CD4-positive, alpha-beta T cell (primary cell): ENCODE measurements at places on chromosomes 5 and 9.
A peak's percentile ranks its signal among the peaks of the same experiment; 100 is the strongest.

DNA sequence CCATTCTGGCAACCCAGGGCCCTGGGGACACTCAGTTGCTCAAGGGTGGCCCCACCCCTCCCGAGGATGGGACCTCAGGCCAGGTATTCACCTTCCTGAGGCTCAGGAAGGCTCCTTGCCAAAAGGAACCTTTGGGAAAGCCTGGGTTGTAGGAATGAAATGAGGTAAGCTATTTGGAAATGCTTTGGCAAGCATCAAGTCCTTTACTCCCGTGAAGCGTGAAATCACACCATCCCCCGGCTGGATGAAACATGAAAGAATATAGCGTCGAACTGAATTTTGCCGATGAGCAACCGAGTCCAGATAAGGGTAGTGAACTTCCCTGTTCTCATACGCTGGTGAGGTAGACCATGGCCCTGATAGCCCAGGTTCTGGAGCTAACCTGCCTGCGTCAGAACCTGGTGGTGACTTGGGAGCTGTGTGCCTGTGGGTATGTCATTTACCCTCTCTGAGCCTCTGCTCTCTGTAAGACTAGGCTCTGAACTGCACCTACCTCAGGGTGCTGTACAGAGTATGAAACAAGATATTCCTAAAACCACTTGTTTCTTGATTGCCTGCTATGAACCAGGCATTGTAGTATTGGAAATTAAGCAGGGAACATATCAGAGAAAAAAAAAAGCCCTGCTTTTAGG lies 105.3 kb upstream of the BOD1 start:
- no peak for DNase-seq

GRCh38 chr5:146699138-146699537 lies 179.4 kb downstream of the PPP2R2B start:
- DNase-seq: no peak

- DNase-seq: no peak
These were observed 20.8 kb upstream of the SEMA4D start for GRCh38 chr9:89518466-89519365.

GRCh38 chr5:43515678-43516048 lies 715 bp upstream of the C5orf34 start:
- peak; percentile 8 for DNase-seq

DNA sequence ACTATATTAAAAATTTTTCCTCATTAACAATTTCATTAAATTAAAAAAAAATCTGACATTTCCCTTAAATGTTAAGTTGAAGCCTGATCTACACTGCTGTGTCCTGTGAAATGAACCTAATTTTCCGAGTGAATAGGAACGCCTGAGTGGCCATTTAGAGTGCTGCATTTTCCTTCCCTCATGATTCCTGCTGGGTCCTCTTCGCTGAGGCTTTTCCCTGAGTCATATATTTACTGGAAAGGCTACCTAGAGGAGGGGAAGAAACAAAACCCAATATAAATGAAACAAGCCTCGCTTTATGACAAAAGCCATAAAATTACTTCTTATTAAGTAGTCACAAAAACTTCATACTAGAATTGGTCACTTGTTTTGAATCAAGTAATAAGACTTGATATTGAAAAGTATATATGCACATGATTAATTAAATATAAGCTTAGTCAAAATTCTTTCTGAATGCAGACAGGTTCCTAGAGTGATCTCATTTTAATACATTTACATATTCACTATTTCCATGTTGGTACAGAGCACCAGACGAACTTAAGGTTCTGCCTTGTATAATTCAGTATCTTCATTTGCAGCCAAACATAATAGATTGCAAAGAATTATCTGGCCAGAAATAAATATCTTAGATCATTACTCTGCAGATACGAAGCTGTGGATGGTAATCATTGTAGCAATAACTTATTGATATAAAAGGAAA lies 6.3 kb upstream of the ISCA1 start:
- DNase-seq: no peak

GRCh38 chr5:2131826-2132496 lies 249.2 kb upstream of the IRX4 start:
- no peak for DNase-seq

DNA sequence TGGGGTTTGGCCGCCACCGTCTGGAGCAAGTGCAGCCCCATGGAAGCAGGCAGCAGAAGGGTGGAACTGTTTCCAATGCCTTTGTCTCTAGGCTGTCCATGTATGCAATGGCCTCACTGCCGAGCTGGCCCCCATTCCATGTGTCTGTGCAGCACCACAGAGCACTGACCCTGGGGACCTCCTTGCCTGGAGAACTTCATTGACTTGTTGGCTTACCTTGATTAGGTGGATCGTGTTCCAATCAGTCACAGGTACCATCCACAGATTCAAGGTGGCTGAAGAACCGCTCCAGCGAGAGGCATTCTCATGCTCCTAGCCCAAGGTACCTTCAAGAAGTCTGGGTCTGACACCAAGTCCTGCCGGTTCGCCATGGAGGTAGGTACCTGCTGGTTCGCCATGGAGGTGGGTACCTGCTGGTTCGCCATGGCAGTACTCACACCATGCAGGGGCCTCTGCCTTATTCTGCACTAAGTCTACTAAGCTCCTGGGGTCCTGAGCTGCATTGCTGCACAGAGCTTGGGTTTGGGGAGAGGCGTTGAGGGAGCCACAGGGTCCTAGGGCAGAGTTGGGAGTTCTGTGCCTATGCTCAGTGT lies 358.3 kb upstream of the IRX1 start:
- no peak for DNase-seq

- DNase-seq: no peak
These were observed 150.3 kb downstream of the RASEF start for GRCh38 chr9:82912645-82913044.

DNA sequence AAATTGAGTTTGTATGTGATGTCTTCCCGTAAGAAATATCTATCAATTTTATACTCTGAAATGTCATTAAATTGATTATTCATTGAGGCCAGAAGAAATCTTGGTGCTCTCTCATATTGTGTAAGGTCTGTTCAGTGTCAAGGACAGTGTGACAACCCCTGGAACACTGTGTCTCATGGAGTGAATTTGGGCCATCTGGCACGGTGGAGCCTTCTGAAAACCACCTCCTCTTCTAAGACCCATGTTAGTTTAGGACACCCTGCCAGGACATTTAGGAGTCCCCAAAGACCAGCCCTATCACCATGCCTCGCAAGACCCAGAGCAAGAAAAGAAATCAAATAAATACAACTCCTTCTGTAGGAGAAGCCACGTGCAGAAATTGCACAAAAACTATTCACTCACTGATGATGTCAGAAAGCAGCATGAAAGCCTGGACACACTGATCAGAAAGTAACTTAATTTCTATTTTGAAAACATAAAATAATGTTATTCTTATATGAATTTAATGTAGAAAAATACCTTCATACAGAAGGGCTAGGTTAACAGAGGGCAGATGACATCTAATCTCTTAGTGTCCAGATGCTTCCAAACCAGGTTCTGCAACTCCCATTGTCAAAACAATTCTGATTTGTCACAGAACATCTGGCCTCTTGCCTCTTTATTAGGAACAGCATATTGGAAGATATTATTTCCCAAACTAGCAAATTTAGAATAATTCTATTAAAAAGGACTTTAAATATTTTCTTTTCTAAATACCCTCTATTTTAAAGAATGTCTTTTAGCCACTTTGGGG lies 298.8 kb downstream of the NR2F1-AS1 start:
- no peak for DNase-seq

GRCh38 chr9:1151691-1152090 lies 101.5 kb downstream of the DMRT2 start:
- DNase-seq: no peak

GRCh38 chr5:98827161-98827560 lies 53.7 kb downstream of the RGMB start:
- DNase-seq: no peak

GRCh38 chr5:39822020-39822419 lies 397.2 kb upstream of the DAB2 start:
- DNase-seq: no peak

GRCh38 chr5:122077366-122078115 lies 518 bp downstream of the LOX start:
- DNase-seq: no peak

DNA sequence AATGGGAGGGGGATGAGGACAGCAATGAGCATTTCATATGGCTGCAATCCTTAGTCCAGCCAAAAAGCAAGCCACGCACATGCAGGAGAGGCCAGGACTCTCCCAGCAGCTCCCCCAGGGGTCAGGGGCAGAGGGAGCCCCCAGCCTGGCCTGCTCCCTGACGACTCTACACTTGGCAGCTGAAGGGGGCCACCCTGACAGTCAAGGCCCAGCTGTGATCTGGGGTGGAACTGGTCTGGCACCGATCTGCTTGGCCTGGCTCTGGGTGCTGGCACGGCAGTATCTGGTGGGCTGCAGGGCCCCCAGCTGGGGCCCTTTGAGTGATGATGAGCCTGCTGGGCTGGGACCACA lies 118.1 kb downstream of the ADAMTS2 start:
- no peak for DNase-seq

DNA sequence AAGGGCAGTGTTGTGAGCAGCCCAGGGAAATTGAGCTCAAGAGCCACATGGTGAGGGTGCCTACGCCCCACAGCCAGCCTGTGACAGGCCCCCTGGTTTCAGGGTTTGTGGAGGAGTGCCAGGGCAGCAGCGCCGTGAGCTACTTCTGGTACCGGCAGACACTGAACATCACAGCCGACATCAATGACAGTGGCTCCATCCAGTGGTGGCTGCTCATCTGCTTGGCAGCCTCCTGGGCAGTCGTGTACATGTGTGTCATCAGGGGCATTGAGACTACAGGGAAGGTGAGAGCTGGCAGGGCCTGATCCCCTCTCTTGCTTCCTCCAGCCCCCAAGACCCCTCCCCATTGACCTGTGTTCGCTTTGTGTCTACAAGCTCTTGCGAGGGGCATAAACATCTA lies 10.2 kb downstream of the SLC6A18 start:
- DNase-seq: no peak

- DNase-seq: no peak
These were observed 237.1 kb downstream of the RFX3 start for GRCh38 chr9:3288686-3289085.

- DNase-seq: no peak
These were observed 70.1 kb downstream of the PIP5K1B start for GRCh38 chr9:68775003-68775730.

GRCh38 chr9:95778957-95779356 lies 96.5 kb upstream of the ERCC6L2 start:
- DNase-seq: no peak

DNA sequence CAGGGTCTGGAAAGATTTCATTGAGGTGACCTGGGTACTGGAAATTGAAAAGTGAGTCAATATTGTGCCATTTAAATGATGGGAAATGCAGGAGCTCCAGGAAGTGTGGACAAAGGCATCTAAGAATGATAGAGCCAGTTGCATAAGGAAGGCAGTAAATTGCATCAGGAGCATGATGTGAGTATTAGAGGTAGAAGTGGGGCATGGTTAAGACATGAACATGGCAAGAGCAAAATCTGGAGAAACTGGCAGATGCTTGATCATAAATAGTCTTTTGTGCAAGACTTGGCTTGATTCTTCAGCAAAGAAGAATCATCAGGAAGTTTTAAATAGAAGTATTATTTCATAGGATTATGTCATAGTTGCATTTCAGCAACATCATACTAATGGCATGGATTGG lies 157.4 kb upstream of the PUM3 start:
- DNase-seq: no peak

DNA sequence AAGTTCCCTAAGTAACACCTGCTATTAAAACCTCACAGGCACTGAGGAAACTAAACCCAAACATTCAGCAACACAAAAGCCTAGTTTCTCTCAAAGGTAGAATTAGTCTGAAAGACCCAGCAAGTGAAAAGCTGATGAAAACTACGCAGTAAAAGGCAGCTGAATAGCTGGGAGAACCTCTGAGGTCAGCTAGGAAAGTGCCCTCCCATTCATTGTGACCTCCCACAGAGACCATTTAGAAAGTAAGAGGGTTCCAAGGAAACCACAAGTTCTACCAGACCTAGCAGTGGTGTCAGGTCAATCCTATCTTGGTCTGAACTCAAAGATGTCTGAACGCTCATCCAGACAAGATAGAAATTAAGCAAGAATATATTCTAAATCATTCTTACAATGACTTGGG lies 144.7 kb downstream of the SSBP2 start:
- no peak for DNase-seq

- no peak for DNase-seq
These were observed 85.8 kb upstream of the IL6ST start for GRCh38 chr5:56080375-56081052.

GRCh38 chr5:28313953-28314352 lies 1275.6 kb upstream of the CDH9 start:
- DNase-seq: no peak

DNA sequence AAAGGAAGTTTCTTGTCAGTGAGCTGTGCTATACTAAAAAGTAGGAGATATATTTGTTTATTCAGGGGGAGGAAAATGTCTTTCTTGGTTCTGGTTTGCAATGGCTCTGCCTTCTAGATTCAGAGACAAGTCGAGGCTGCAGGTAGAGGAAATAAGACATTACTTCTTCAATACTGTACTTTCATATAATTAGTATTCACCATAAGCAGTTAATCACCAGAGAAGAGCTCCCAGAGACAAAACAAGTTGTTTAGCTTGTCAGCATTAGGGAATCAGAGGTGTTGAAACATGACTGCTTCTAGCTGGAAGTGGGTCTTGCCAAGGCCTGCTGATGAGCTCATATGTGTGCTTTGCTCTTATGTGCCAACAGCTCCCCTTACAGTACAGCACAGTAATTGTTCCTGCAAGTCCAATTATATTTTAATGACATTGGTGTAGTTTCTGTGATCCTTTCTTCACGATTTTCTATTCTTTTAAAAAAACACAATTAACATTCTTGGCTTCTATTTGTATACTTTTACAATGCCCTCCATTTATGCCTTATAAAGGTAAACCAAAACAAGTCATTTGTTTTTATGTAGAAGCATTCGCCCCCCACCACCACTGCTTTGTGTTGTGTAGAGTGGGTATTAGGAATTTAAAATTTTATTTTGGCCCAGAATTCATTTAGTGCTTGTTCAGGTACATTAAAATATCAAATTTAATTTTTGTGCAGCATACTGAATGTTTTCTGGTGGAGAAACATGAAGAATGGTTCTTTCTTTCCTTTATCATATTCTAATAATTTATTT lies 112.2 kb downstream of the RPS23 start:
- DNase-seq: peak; percentile 6

DNA sequence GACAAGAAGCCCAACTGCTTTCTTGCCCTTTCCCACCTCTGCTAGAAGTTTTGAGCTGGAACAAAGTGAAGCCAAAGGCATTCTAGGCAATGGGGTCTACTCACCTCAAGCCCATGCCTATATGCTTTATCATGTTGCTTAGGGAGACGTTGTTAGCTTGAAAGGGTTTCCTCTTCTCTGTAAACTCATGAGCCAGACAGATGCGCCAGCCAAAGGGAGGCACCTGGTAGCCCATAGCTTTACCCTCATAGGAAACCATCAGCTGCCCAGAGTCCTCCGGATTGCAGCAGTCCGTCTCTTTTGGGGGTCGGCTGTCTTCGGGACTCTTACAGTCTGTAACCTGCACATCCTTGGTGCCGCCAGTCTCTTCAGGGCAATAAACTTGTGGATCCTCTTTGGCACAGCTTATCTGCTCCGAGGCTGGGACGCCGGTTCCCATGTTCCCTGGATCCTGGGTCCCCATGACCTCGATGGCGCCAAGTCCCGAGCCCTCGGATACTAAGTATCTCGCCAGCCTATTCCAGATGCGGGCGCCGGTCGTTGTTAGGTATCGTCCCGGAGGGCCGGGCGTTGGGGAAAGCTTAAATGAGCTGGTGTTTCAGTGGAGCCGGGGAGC lies 678 bp downstream of the GBA2 start:
- no peak for DNase-seq

- DNase-seq: no peak
These were observed 157.7 kb upstream of the SLC24A2 start for GRCh38 chr9:19946441-19947109.

- no peak for DNase-seq
These were observed 277.2 kb upstream of the CDH9 start for GRCh38 chr5:27315363-27316270.
